ENCODE measurements at places on chromosomes 5 and 9.

DNA sequence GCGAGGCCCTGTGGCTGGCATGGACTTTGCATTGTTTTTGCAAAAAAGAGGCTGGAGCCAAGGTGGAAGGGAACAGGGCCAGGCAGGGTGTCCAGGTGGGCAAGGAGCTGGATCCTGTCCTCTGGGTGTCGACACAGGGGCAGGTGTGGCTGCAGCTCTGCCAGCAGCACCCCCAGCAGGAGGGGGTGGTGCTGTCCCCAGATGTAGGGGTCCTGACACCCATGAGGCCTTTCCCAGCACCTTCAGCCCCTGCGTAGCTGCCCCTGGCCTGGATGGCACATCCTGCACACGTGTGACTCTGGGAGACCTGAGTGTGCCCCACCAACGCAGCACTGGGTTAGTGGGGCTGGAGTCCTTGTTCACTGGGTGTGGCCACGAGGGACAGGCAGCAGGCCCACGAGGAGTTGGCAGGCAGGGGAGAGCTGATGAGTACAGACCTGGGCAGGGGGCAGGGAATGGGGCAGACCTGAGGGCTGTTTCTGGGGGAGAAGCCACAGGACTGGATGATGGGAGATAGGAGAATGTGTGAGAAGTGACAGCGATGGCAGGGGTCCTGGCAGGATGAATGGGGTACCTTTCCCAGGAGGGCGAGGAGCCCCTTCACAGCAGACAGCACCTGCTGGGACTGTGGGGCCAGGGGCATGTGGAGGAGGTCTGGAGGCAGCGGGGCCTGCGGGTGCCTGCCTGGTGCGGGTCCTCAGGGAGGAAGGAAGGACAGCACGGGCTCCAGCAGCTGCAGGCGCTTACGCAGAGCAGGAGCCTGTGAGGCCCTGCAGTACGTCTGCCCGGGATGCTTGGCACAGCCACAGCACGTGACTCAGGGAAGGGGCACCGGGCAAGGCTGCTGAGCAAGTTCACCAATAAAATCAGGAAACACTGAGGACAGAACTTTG, 3.6 kb upstream of the RASGEF1C start:
- DNase-seq, result no peak

GRCh38 chr5:127865273-127865672, 162.1 kb downstream of the CCDC192 start:
- DNase-seq, result no peak

GRCh38 chr5:96256795-96257470, 176.1 kb downstream of the PCSK1 start:
- no peak for DNase-seq

- no peak for DNase-seq
Measured at GRCh38 chr9:122835313-122835731, 6.9 kb upstream of the PDCL start.

DNA sequence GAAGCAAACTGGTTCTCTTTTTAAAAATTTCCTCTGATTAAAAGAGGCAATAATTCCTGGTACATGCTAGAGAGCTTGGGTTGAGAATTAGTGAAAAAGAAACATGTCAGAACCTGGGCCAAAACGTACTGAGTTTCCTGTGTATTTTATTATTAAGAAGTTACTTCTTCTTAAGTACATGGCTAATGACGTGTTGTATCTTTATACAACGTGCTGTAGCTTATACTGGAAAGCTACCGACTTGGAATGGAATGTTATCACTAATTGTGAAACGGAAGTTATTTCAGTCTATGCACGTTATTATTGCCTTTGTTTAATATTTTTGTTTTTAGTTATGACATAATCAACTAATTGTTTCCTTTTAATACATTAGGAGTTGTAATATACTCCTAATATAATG, 43.1 kb downstream of the ZNF366 start:
- DNase-seq, result no peak

DNA sequence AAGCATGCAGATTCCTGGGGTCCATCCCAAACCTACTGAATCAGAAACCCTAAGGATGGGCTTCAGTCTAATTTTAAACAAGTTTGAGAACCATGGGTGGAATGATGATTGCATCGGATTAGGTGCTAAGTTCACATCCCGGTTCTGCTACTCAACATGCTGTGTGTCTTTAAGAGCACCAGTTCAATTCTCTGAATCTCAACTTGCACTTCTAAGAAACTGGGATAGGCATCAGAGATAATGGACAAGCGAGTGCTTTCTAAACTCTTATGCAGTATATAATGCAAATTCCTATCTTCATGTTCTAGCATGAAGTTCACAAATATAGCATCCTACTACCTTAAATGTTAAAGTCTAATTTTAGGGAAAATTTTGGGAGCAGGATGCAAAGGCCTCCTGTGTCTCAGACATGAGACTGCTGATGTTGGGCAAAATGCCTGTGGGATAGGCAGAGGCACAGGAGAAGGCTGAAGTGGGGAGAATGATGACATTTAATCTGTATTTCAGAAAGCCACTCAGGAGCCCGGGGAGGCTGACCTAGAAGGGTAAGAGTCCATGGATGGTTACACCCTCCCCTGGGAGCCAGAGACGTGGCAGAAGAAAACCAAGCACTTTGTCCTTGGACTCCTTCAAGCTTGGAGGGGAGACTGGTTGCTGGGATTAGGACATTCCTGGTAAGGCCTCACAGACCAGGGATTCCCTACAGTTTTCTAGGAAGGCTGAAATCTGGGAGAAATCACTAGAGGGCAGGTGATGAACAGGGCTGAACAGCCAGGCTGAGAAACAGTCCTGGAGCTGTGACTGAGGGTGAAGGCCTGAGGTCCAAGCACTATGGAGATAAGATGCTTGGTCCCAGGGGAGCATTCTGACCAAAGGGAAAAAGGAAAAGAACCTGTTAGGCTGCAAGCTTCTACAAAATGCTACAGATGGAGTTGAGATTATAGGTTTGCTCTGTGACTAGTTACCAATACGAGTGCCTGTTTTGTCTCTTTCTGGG, 311.9 kb upstream of the PANK3 start:
- DNase-seq, result no peak

DNA sequence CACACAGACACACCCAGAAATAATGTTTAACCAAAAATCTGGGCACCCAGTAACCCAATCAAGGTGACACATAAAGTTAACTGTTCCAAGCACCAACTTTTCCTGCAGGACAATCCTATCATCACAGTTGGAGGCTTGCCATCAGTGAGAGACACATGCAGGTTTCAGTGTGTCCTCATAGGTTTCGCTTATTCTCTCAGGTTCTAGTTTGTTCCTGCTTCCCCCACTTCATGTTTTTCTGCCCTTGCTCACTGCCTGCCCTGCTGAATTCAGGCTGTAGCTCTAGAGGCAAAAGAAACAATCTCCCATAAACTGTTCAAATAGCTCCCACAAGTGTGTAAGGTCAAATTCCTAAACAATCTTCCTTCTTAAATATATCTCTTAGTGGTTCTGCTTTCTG, 20.0 kb upstream of the SHISAL2B start:
- no peak for DNase-seq

DNA sequence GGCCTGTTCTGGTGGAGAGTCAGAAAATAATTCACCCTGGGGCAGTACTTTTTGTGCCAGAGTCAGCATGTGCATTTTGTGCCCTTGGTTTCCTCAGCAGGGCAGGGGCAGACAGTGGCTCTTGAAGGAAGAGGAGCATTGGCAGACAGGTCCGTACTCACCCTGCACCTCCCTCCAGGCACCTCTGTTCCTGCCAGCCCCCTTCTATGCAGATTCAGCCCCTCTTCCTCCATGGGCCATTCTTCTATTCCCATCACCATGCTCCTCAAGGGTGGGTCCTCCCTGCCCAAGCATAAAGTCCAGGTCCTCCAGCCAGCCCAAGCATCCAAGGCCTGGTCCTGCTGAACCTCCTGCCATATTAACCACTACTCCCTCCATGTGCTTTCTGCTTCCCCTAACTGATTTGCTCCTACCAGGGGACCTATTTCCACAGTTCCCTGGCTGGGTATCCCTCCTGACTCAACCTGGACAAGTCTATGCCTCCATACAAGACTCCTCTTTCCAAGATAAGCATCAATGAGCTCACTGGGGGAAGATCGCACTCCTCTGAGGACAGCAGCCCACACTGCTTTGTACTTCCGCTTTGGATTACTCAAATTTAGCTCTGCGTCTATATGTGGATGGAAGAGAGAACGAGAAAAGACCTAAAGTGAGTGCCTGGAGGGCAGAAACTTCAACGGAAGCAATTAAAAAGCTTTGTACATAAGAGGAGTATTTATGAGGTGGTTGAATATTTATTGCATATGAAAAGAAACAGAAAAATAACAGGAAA, 9.3 kb upstream of the ACSL6 start:
- no peak for DNase-seq

GRCh38 chr9:105238302-105238701, 6.1 kb upstream of the SLC44A1 start:
- DNase-seq, result no peak

DNA sequence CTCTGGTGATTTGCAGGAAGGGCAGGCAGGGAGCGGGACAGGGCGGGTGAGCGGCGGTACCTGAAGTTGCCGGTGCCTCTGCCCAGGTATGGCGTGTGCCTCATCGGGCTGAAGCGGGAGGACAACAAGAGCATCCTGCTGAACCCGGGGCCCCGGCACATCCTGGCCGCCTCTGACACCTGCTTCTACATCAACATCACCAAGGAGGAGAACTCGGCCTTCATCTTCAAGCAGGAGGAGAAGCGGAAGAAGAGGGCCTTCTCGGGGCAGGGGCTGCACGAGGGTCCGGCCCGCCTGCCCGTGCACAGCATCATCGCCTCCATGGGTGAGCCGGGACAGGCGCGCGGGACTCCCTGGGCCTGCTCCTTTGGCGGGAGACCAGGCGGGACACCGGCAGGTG, 68.8 kb downstream of the KCNT1 start:
- DNase-seq, result no peak

GRCh38 chr9:136052472-136052880, 42.6 kb downstream of the NACC2 start:
- no peak for DNase-seq

GRCh38 chr5:9766581-9766980, 136.4 kb upstream of the TAS2R1 start:
- DNase-seq, result no peak

Data from effector memory CD8-positive, alpha-beta T cell (primary cell).